ENCODE measurements at places on chromosomes 11 and 22. TPM values are rescaled to one million over a fixed set of nuclear protein-coding genes. Genes with fewer than 3 reads are reported as not detected.

Gene OR6T1
- not detected for total RNA-seq

DNA sequence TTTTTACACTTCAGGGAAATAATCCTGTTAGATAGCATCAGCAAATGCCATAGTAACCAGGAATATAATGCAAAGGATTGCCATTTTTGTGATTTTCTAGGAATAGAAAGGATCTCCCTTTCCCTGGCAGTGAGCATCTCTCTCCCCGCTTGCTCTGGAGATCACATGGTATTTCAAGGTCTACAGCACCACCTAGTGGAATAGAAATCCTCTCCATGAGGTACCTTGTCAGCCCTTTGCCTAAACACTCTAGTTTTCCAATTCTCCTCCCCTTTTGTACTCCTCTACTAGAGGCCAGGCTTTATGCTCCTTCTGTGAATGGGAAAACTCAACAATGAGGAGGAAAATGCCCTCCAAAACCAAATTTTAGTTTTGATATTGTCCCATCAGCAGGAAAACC, 78.4 kb downstream of the XRRA1 start:
- no peak overlapping the region for H3K4me3 ChIP-seq
- no peak overlapping the region for H3K27ac ChIP-seq
- H3K4me1 ChIP-seq, result no peaks in the 10 kb centered on the region
- DNase-seq, result no peak
- no peaks in the 10 kb centered on the region for H3K27me3 ChIP-seq

Gene DCPS
- 17.2 TPM for total RNA-seq

DNA sequence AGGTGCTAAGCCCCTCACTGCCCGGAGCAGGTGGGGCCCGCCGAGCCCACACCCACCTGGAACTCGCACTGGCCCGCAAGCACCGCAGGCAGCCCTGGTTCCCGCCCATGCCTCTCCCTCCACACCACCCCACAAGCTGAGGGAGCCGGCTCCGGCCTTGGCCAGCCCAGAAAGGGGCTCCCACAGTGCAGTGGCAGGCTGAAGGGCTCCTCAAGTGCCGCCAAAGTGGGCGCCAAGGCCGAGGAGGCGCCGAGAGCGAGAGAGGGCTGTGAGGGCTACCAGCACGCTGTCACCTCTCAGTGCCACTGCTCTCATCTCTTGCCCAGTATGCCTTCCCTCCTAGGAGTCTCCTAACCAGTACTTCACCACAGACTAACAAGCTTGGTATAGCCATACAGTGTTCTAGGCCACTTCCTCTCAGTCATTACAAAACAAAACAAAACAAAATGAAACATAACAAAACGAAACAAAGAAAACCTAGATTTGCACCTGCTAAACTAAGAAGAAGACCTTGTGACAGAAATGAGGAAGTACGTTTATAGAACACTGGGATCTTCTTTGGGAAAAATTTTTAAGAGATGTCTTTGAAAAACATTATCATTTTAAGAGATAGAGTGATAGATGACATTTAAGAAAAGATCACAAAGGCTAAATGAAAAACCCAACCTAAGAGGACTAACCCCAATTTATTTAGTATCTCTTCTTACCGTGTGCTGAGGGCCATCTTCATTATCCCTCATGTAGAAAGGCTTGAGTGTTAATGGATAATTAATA, 47.7 kb upstream of the GAB2 start:
- DNase-seq, result no peak
- H3K36me3 ChIP-seq, result no peaks in the 10 kb centered on the region
- no peak overlapping the region for H3K27ac ChIP-seq
- no peaks in the 10 kb centered on the region for H3K27me3 ChIP-seq
- H3K4me3 ChIP-seq, result no peak overlapping the region

DNA sequence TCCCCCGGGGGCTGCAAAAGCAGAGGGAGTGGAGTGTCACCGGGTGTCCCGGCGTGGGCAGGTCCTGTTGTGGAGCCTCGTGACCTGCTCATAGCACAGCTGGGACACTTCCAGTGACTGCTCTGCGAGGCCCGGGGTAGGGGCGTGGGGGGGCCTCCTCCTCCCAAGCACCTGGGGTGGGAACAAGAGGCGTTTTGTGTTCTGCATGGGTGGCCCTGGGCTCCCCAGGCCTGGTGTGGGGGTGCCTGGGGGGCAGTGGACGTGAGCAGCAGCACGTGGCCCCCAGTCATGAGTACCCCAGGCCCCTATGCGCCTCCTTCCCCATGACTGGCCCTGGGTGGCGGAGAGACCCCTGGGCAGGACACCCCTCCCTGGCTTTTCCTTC, 104.7 kb downstream of the KCNQ1 start:
- H3K4me3 ChIP-seq, result no peak overlapping the region
- no peak overlapping the region for H3K27ac ChIP-seq
- no peaks in the 10 kb centered on the region for H3K27me3 ChIP-seq
- DNase-seq, result no peak

Gene EIF4G2
- total RNA-seq, result 1,080 TPM

DNA sequence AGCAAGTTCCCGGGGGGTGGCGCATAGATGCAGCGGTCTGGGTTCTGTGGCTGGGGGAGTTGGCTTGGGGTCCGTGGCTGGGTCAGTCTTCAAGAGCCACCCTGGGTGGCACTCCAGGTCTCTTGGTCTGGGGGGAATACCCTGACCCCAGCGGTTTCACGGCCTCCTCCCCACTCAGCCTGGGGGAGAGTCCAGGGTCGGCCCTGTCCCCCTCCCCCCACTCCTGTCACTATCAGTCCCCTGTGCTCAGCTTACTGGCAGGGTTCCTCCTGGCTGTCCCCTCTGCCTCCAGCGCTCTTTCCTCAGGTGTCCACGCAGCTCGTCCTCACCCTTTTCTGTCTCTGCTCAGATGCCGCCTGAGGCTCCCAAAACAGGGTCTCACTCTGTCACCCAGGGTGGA, 68.5 kb upstream of the PARVG start:
- H3K4me3 ChIP-seq, result no peak overlapping the region
- H3K27me3 ChIP-seq, result no peaks in the 10 kb centered on the region
- no peaks in the 10 kb centered on the region for H3K36me3 ChIP-seq
- no peaks in the 10 kb centered on the region for H3K4me1 ChIP-seq
- DNase-seq, result no peak
